Thymus (tissue), 14 donors: ENCODE measurements at places on chromosomes 12 and 14.

GRCh38 chr12:123816896-123817537, 54.9 kb downstream of the DNAH10 start:
- no peak for DNase-seq

DNA sequence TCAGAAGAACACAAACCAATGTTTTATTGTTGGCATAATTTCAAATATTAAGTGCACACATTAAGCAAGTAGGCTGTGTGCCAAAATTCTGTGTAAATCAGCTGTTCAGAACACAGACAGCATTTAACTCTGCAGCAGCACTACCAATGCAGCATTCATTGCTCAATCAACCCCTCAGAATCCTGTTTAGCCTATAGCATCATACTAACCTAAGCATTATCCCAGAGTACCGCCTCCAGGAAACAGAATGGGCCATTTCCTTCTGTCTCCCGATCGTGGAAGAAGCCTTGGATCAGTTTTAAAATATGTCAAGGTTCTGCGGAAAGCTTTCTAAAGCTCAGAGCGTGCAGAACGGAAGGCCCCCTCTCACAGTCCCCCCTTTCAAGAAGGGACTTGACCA, 3.3 kb downstream of the IL26 start:
- DNase-seq, result no peak

- DNase-seq, result no peak
Observed at GRCh38 chr12:125259178-125259867, 194.1 kb downstream of the AACS start.

DNA sequence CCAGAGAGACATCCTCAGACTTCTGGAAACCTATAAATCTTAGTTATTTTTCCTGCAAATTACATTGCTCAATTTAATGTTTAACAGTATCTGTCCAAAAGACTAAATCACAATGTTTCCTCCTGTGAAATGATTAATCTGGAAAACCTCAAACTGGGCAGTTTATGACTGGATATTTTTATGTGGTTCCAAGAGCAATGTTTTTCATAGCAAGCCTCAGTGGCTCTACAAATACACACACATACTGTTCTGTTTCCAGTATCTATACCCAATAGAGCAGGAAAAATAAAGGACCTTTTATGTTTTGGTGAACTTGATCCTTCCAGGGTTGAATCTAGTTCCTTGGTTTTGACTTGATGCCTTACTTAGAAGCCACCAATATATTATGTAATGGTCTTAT, 9.2 kb downstream of the NID2 start:
- no peak for DNase-seq

DNA sequence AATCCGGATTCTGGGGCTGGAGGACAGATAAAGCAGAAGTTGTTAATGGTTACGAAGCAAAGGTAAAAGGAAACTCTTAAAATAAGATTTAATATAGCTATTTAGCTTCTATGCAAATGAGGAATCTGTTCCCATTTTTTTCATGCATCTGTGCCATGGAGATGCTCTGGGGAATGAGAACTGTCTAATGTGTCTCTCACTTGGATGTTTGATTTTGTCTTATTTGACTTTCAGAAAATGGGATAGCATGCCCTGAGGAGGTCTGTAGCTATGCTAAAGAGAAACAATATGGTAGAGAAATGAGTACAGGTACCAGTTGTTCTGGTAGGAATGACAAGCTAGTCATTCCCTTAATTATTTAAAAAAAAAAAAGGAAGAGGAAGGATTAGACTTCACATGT, 24.3 kb downstream of the C12orf76 start:
- DNase-seq, result no peak

- DNase-seq, result no peak
Observed at GRCh38 chr14:50021261-50022031, 94.9 kb downstream of the VCPKMT start.

DNA sequence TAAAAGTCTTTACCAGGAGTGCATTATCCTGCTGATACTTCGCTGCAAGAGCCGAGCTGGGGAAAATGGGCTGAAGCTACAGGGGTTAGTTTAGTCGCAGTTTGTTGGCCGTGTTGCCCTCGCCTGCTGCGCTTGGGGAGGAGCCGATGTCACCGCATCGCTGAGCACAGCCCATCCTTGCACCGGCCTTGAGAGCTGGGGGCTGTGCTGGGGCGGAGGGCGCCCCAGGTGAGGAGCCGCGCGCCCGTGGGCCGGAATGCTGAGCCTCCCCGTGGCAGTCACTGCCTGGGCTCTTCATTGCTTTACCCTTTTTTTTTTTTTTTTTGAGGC, 50.0 kb downstream of the ADGRD1 start:
- no peak for DNase-seq

GRCh38 chr14:99159341-99160340, 112.4 kb downstream of the BCL11B start:
- no peak for DNase-seq

DNA sequence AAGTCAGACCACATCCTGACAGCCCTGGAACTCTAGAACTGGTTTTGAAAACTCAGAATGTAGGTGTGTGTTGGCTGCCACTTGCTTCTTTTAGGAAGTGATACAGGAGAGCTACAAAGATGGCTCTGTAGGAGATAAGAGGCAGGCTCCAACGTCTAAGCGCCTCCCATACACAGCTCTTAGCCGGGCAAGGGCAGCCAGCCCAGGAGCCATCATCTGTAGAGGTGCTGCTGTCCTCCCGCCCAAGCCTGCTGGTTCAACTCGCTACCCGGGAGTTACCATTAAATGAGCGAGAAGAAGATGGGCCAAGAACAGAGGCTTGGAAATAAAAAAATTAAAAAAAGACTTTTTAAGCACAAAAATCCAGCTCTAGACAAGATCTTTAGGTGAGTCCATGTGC, 61.2 kb upstream of the DIO3 start:
- DNase-seq, result no peak

GRCh38 chr12:11734580-11735180, 85.2 kb downstream of the ETV6 start:
- DNase-seq, result no peak

DNA sequence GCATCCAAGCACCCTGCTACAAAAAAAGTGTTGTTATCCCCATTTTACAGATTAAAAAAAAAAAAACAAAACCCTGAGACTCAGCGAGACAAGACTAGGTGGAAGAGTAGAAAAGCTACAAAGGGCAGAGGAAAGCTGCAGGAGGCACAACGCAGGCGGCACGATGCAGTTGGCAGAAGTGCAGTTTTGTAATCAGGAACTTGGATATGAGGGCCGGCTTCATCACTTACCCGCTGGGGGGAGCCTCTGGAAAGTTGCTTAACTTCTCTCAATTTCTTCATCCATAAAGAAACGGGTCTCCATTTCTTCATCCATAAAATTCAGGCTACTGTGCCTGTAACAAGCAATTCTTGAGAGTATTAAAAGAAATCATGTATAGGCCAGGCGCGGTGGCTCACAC, 33.1 kb upstream of the CCDC60 start:
- no peak for DNase-seq

DNA sequence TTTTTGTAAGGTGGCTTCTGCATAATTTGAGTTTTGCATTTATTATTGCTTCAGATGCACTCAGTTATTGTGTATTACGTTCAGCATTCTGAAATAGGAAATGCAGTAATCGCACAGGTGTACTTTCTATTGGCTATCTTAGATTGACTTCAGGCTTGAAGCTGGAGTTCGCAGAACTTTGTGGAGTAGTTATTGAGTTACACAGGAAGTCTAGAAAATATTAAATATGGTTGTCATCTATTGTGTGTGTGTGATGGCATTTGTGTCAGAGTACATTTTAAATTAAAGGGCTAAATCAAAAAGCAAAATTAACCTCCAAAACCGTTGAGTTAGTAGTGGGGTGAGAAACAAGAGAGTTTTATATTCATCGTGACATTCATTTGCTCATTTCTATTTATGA, 2.7 kb downstream of the ARID2 start:
- peak; percentile 15 for DNase-seq

DNA sequence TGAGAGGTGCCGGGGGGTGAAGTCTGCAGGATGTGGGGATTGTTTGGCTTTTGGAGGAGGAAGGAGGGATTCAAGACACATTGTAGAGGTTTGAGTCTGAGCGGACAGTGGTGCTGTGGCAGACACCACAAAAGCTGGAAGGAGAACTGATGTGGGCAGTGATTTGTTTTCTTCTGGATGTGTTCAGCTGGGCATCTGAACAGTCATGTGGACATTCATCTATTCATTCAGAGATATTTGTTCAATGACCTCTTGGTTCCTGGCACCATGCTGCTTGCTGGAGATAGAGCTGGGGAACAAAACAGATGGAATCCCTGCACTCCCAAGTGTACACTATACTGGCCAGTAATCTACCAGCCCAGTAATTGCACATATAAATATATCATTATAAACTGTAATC, 64.0 kb downstream of the PTPN11 start:
- DNase-seq, result no peak

- no peak for DNase-seq
Observed at GRCh38 chr12:105231396-105231795, 4.6 kb downstream of the APPL2 start.

DNA sequence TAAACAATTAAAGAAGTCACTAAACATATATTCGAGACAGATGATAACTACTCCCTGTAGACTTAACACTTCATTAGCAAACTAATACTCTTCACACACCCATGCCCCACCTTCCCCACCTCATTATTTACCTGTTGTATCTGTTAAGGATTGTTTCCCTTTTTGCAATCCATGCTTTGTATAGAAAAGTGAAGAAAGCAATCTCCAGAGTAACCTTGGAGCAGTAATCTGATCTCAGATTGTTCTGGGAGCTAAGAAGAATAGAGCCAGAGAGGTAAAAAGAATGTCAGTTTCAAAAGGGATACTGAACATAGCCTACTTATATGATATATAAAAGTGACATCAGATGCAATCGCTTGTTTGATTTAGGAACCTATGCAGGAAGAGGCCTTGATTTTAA, 37.4 kb downstream of the PLEKHA5 start:
- no peak for DNase-seq

DNA sequence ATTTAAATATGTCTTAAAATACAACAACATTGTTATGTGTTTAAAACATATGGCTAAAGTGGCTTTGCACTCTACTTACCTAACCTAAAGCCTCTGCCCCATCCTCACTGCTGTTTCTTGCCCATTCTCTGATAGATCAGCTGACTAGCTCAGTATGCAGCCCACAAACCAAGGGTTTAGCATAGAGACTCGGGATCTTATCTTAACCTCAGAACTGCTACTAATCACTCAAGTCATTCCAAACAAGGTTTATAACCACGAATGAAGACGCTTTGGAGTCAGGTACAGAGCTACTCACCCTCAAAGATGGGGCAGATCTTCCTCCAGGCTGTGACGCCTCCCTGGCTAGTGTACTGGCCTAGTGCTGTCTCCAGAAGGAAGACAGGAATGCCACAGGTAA, 19.3 kb downstream of the SLC6A13 start:
- no peak for DNase-seq

DNA sequence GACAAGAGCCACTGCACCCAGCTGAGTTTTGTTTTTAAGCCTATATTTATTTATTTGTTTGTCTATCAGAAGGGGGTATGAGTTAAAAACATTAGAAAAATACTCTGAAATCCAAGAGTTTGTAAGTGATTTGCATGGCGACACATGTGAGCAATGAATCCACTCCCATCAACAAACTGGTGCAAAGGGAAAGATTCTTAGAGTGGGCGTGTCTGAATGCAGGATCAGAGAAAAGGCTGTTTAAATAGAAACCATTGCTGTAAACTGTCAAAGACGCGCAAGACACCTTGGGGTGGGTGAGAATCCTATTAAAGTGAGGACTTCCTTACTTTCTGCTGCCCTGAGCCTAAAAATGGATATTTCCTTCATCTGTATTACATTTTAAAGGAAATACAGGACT, 51.9 kb downstream of the ZFYVE26 start:
- no peak for DNase-seq

GRCh38 chr12:7108003-7108795, 815 bp downstream of the C1RL start:
- no peak for DNase-seq

DNA sequence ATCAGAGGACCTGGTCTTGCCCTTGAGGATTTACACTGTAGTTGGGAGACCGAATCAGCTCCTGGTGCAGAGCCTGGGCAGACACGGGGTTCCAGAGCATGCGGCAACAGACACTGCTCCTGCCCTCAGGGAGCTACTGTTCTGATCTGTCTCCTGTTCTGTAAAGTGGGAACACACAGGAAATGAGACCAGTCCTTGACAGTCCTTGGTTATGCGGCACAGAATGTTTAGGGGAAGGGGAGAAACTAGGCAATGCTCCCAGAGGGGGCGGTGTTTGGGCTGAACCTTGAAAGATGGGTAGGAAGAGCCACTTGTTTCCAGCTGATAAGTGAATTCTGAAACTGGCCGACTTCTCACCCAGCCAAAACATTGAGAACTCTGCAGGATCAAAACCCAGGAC, 132.4 kb downstream of the ZFP36L1 start:
- no peak for DNase-seq

GRCh38 chr12:50099302-50100008, 4.4 kb upstream of the GPD1 start:
- DNase-seq, result no peak

- DNase-seq, result no peak
Observed at GRCh38 chr14:96267916-96268315, 11.9 kb downstream of the BDKRB1 start.

GRCh38 chr14:75563931-75564330, 14.5 kb upstream of the FLVCR2 start:
- DNase-seq, result no peak

DNA sequence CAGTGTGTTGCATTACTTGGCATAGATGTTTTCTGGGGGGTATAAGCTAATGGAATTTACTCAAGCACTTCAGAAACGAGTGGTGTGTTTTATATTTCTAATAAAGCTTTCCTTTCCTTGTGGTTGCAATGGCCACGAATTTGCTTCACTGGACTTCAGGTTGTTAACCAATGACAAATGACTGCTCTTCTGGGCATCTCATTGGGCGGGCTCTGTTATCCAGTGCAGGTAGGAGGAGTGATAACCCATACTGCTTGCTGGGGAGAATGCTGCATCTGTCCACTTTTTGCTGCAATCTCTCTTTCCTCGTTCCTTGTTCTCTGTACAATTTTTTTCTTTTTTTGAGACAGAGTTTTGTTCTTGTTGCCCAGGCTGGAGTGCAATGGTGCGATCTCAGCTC, 80.0 kb upstream of the RPH3A start:
- no peak for DNase-seq

GRCh38 chr12:85866986-85867776, 6.9 kb upstream of the NTS start:
- peak; percentile 56 for DNase-seq

DNA sequence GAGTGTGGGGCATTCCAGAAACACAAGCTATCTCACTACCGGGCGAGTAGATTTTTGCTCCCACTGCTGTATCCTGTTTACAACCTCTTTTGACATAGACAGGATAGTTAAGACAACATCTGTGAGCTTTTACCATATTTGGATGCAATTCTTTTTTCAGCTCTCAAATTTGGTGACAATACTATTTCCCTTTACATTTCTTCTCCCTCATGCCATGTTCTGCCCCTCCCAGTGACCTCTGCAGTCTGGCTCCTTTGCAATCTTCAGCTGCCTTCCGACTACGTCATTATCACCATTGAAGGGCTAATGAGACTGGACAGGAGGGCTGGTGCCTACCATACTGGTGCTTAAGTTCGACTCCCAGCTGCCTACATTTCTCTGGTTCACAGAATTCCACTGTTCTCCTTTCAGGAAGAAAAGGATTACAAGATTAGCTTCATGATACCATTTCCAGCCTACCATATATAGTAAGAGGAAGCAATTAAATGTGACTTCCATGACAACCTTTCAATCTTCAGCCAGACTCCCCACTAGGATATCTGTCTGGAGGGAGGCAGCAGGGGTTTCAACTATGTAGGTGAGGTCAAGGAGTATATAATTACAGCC, 251.6 kb downstream of the PHLDA1 start:
- DNase-seq, result no peak

- DNase-seq, result peak; percentile 33
Observed at GRCh38 chr12:104458694-104459367, 2.1 kb downstream of the CHST11 start.

GRCh38 chr12:75414671-75415070, 23.8 kb downstream of the GLIPR1L2 start:
- DNase-seq, result no peak
